ENCODE measurements at places on chromosomes 4 and X.

- DNase-seq: no peak
Observed at GRCh38 chr4:130705023-130705422, 1609.1 kb downstream of the C4orf33 start.

- DNase-seq: no peak
Observed at GRCh38 chr4:82864336-82864979, 26.5 kb downstream of the SEC31A start.

GRCh38 chrX:144918936-144919335 lies 328.4 kb upstream of the SPANXN1 start:
- DNase-seq: no peak

GRCh38 chr4:174434455-174434854 lies 87.8 kb downstream of the HPGD start:
- DNase-seq: no peak

- no peak for DNase-seq
Observed at GRCh38 chr4:69849969-69850368, 10.0 kb downstream of the SULT1E1 start.

DNA sequence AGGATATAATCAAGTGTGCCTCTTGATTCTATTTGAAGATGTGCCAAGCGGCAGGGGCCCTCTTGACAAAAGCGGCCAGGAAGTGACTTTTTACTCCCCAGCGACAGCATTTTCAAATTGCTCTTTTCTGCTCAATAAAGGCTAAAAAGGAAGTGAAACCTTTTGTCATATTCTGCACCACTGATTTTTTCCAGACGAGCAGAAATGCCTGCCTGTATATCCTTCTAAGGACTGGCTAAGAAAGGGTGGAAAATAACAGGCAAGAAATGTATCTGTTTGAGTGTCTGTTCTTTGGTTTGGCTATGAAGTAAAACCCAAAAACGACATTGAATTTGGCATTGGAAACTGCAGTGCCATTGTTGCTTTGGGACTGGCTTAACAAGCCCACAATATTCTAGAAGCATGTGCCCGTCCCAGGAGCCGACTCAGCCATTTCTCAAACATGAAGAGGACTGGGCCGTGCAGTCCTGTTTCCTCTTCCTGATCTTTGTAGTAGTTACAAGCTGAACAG lies 25.4 kb downstream of the TMSB4X start:
- DNase-seq: no peak

GRCh38 chrX:136260776-136261175 lies 9.6 kb upstream of the MAP7D3 start:
- DNase-seq: no peak
